ENCODE measurements at places on chromosomes 13 and 19.

DNA sequence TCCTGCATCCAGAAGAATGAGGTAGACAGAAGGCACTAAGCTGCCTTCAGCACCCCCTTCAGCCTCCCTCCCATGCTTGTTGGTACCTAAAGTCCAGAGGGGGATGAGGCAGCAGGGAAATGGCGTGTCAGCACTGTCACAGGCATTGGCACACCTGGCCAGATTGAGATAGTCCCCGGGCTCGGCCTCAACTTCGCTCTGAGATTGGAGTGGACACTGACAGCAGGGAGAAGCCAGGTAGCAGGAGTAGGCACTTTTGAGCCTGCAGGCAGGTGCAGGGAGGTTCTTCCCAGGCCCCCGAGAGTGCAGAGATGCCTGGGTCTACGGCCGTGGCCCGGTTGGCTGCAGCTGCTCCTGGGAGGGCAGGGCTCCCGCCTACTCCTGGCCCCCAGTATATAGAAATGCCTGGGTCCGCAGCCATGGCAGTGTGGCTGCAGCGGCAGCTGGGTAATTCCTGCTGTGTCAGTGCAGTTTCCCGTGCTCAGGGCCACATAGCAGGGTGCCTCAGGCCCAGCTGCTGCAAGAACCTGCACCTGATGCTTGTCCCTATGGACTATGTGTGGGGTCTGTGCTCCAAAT, 160.3 kb downstream of the SLITRK6 start:
- no peak for DNase-seq

- peak; percentile 34 for DNase-seq
Observed at GRCh38 chr13:94351292-94351990, 128.0 kb downstream of the DCT start.

DNA sequence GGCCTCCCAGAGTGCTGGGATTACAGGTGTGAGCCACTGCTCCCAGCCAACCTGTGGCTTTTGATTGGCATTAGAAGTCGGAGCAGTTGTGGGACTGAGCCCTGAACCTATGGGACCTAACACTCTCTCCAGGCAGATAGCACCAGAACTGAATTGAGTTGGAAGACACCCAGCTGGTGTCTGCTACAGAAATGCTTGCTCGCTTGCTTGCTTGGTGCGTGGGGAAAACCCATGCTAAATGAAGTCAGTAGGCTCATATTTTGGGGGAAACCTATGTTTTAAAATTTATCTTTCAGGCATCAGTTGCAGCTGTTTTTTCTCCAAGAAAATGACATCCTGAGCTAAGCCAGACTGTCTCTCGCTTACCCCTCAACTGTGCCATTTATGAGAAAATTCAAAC, 158.5 kb upstream of the RFC3 start:
- DNase-seq: no peak

DNA sequence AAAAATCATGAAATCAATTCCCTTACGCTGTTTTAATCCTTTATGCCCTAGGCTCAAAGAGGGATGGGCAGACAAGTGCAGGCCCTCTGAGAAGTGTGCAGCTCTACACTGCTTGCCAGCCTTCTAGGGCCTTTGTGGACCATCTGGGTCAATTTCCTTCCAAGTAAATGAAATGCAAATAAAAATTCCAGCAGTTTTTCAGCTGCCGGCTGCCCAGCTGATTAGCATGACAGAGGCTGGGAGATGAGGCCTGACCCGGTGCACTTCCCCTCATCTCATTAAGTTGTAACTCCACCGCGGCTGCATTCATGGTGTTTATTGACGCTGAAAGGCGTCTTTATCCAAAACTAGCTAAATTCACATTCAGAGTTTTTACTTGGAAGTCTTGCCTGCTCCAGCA, 47.5 kb upstream of the GSX1 start:
- DNase-seq: no peak

- DNase-seq: no peak
Observed at GRCh38 chr13:104593251-104593576, 1527.0 kb upstream of the SLC10A2 start.

GRCh38 chr13:110470272-110471009, 91.1 kb downstream of the RAB20 start:
- DNase-seq: no peak

- DNase-seq: no peak
Observed at GRCh38 chr13:49927755-49928154, 8.4 kb downstream of the SPRYD7 start.

DNA sequence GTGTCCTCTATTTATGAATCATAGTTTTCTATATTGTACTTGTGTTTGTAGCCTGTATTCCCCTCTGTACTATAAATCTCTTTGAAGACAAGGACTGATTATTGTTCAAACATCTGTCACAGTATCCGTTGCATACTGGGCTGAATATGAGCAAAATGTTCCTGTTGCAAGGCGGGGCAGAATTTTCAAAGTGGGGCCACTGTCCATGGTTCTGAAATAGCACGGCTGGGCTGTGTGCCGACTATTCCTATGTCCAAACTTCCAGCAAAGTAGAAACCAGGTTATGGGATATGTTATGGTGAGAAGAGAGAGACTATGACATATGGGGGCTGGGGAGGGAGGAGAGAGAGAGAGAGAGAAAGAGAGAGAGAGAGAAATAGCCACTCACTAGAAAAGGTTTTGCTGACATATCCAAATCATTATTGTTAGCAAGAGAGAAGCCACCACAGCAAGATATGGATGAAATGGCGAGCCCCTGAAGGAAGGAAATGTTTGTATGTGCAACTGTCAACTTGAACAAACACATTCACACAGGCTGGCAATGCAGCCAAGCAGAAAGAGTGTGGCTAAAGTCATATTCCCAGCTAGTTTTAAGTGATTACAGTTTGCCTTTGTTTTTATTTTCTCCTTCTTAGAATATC, 107.0 kb upstream of the GPR12 start:
- peak; percentile 42 for DNase-seq

DNA sequence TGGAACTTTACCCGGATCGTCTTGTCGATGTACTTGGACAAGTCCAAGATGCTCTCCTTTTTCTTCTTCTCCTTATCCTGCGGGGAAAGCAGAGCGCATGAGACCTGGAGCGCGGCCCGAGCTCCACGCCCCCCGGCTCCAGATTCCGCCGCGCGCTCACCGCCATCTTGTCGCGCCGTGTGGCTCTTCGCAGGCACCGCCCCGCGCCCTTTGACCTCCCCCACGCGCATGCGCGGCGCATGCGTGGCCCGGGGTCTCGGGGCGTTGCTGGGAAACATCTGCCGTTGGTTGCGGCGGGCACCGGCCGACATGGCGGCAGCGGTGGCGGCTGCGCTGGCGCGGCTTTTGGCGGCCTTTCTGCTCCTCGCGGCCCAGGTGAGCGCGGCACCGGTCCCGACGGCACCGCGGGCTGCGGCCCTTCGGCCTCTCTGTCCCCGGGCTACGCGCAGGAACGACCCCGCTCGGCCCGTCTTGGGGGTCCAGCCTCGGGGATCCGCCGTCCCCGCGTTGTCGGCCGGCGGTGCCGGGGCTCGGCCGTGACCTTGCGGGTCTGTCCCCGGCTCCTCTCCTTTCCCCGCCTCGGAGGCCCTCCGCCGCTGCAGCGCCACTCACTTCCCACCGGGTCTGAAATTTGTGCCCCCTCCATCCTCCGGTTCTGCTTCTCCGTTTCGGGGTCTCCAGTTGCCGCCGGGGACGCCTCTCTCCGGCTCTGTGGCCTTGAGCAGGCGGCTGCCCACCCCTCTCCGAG, at the start of the genes LSM7 and SPPL2B:
Gene LSM7 (minus strand): TSS at position 186 of the 748 bp plus-strand sequence. CDS start 20 bp downstream, at position 166.
Gene SPPL2B (plus strand): TSS at position 284 of the 748 bp plus-strand sequence. CDS start 26 bp downstream, at position 310.
- DNase-seq: peak; percentile 95

DNA sequence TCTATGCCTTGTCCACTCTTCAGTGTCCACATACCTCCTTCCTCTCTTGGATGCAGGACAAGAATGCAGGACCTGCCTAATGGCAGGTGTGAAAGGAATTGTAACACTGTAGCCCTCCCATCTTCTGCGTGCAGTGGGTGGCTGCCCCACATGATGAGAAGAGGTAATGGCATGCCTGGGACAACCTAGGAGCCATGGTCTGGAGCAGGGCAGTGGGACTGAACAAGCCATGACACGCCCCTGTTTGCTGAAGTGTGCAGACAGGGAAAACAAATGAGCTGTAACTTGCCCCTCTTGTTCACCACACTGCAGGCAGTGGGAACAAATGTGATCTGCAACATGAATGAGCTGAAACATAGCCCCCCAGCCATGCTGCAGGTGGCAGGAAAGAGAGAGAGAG, 192.2 kb downstream of the PCDH17 start:
- no peak for DNase-seq

DNA sequence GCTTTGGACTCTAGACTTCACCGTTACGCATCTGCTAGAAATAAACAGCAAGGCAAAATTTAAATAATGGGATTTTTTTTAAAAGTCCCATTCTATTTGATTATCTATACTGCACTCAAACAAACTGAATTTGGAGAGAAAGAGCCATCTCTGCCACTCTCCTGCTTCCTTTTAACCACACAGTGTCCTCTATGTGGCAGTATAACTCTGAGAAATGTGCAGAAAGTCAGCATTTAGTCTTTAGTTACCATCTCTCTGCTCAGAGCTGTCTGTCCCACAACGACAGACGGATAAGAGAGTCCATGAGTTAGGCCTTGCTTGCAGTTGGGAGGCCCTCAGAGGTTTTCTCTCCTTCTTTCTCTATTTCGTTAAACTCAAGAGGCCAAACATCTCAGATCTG, 21.2 kb downstream of the CCNA1 start:
- DNase-seq: no peak

DNA sequence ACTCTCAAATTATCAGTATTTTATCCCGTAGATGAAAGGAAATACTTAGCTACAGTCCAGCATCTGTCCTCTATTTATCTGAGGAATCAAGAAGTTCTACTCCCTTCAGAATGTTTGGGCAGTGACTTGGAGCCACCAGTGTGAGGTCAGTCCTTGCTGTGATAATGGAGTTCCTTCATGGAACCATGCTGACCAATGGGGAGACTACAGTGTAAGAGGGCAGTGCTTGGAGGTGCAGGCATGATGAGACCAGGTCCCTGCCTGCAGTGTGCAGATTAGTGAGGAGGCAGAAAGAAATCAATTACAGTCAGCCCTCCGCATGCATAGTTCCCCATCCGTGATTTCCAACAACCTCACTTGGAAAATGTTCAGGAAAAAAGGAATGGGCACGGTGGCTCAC, at the start of gene C19orf18:
Gene C19orf18 (minus strand): TSS at position 101 of the 400 bp plus-strand sequence. CDS start 102 bp downstream, outside the sequence.
- no peak for DNase-seq

DNA sequence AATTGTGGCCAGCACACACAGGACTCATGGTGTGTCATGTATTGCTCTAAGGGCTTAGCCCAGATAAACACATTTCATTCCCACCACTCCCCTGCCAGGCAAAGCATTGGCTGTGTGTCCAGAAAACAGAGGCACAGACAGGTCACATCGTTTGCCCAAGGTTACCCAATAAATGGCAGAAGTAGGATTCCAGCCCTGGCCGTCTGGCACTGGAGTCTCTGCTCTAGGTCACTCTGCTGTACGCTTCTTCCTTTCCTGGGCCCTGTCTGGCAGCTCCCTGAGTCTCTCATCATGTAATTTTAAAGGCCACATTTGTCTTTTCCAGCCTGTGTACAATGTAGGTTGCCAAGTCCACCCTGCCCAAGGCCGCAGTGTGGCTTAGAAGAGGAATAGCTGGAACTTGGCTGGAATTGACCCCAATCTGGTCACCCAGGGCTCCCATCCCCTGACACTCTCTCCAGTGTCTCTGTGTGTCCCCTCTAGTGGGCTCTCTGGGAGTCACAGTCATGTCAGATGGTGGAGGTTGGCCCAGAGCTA, 264.5 kb upstream of the TSHZ3 start:
- DNase-seq: no peak

DNA sequence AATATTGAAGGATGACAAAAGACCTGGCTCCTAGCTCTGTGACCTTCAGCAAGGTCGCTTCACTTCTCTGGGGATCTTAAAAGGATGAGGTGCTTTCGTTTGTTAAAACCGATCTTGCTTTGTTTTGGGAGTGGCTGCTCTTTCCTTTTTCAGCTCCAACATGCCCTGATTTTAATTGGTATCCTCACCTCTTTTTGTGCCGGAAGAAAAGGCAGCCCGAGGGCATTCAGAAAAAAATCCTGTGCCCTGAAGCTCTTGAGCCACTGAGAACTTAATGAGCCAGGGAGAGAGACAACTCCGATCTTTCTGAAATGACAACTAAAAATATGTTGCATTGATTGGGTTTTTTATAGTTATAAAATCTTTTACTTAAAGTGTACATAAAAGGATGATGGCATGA, 19.4 kb downstream of the CLDN10 start:
- DNase-seq: no peak

DNA sequence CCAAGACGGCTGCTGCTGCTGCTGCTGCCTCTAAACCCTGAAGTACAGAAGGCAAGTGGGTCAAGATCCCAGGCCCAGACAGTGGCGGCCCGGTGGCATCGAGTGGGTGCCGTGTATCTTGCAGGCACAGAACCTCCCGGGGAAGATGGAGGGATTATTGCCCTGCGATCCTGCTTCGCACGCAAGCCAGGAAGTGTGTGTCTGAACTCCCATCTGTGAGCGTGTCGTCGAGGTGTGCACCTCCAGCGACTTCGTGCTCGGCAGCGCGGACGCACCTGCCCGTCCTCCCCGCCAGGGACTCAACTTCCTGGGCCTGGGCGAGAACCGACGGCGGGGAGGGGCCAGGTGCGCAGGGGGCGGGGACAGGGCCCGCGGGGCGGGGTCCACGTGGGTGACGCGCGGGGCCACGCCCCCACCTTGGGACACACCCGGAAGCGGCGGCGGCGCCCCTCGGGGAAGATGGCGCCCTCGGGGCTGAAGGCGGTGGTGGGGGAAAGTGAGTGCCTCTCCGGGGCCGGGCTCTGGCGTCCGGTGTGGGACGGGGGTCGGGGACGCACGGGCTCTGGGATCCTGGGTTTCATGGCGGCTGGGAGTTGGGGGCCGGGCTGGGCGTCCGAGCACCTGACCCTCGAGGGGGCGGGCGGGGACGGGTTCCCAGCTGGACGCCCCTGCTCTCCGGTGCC, at the start of gene STXBP2:
Gene STXBP2 (plus strand): TSS at position 420 of the 683 bp plus-strand sequence. CDS start 40 bp downstream, at position 460.
- peak; percentile 96 for DNase-seq

GRCh38 chr19:33486936-33487811, 34.4 kb downstream of the PEPD start:
- DNase-seq: no peak

DNA sequence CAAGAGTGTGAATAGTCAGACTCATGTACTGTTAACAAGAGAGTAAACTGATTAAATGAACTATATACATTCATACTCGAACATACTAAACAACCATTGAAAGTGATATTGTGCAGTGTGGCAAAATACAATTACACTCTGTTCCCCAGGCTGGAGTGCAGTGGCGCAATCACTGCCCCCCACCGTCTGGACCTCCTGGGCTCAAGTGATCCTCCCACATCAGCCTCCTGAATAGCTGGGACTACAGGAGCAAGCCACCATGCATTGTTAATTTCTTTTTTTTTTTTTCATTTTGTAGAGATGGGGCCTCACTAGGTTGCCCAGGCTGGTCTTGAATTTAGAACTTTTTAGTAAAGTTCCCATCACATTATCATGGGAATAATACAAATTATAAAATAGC, 77.3 kb upstream of the LSM14A start:
- DNase-seq: no peak

- no peak for DNase-seq
Observed at GRCh38 chr19:4456476-4456842, 1.1 kb downstream of the UBXN6 start.

All from activated CD4-positive, alpha-beta T cell treated with anti-CD3 and anti-CD28 coated beads for 36 hours (primary cell).